ENCODE measurements at places on chromosomes 7 and 10.

- DNase-seq, result no peak
Observed at GRCh38 chr7:100119970-100120732, 717 bp downstream of the CNPY4 start.

- no peak for DNase-seq
Observed at GRCh38 chr10:100773646-100774045, 28.3 kb downstream of the PAX2 start.

- DNase-seq, result no peak
Observed at GRCh38 chr10:132404911-132405462, 8.0 kb downstream of the PWWP2B start.

- no peak for DNase-seq
Observed at GRCh38 chr7:26013551-26014083, 138.4 kb upstream of the NFE2L3 start.

GRCh38 chr10:114445332-114445731 is 41.0 kb upstream of the AFAP1L2 start:
- no peak for DNase-seq

- DNase-seq, result no peak
Observed at GRCh38 chr10:21737106-21737505, 203.1 kb downstream of the MLLT10 start.

GRCh38 chr7:34131371-34131770 is 226.0 kb downstream of the BMPER start:
- DNase-seq, result no peak

GRCh38 chr10:91520661-91521060 is 110.5 kb downstream of the HECTD2 start:
- DNase-seq, result no peak

GRCh38 chr10:52918714-52919305 is 146.2 kb upstream of the MBL2 start:
- DNase-seq, result no peak

- no peak for DNase-seq
Observed at GRCh38 chr10:43160921-43161255, 22.6 kb downstream of the CSGALNACT2 start.

DNA sequence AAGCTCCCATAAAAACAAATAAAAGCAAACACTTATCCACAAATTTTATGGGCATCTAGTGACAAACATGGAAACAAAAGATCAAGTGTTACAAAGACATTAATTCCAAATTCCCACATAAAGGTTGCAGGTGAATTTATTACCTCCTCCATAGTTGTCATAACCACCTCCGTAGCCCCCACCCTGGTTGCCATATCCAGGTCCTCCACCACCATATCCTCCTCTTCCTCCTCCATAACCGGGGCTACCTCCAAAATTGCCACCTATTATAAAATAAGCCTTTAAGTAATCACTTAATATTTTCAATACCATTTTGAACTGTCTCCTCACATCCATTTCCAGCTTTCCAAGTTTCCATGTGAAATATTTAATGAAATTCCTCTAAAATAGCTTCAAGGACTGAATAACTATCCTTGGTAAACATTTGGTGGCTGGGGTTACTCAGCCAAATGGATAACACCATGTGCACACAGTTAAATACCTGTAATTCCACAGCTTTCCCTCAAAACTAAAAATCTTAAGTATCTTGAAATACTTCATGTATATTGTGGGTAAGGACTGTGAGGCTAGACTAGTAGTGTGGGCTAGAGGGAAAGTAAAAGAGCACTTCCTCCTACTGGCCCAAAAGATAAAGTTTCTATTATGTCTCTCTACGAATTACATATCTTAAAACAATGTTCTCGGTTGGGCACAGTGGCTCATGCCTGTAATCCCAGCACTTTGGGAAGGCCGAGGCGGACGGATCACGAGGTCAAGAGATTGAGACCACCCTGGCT is 6.9 kb downstream of the HNRNPA2B1 start:
- no peak for DNase-seq

DNA sequence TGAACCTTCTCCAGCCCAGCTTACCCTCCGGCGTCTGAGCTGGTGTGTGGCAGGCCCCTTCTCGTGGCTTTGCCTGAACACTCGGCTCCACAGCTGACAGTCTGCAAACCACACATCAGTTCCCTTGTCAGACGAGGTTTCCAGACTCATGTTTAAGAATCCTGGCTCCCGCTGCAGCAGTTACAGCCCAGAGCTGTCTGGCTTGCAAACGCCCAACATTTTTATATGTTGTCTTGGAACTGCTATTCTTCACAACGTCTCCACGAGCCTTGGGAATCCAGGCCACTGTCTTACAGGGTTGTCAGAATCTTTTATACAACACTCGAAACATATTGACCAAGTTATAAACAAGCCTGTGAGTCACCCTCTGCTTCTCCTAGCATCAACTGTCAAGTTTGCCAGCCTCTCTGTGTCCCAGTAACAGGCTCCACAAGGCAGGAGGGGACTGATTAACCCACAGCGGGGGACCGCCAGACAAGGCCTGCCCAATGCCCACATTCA is 68.1 kb downstream of the TNS3 start:
- DNase-seq, result no peak

GRCh38 chr7:106895246-106895864 is 30.3 kb downstream of the PIK3CG start:
- no peak for DNase-seq

DNA sequence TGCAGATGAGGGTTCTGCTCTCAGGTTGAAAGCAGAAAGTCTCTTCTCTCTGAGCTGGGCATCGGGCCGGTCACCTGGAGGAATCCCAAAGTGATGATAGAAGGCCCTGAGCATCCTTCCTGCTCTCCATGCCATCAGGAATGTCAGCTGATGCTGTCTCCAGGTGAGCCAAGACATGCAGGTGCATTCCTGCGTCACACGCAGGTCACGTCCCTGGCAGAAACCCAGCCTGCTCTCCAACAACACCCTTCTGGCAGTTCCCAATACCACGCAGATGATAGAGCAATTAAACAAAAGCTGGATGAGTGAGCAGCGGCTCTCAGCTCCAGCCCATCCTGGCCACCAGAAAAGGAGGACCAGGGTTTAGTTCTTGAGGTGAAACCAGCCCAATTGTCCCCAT is 6.9 kb upstream of the WIPI2 start:
- no peak for DNase-seq

DNA sequence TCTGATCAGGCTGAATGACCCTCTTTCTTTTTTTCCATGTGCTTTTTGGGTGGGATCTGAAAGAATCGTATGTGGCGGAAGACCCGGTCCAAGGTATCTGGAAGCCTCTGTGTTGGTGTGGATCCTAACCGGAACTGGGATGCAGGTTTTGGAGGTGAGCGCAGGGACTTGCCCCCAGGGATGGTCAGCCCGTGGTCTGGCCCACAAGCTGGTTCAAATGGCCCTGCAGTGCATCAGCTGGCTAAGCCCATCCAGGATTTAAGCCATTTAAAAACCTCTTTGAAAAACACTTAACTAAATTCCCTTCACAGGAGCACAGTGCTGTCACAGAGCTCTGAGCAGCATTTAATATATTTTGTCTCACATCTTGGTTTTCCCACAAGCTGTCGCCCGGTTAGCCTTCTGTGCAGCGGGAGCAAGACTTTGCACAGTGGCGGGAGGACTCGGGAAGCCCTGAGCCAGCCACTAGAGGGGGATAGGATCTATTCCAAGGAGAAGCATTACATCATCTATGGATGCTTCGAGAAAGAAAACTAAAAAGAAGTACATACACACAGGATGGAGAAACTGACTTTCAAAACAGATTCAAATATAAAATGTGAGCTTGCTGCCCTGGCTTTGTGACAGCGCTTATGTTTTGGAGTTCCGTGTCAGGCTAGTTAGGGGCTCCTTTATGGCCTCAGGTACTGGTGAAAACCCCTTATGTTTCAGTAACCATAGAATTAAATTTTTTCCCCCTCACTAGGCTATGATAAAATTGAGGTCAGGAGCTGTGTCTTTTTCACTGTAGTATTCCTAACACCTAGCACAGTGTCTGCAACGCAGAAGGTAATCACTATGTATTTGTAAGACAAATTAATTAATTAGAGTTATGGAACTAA is 11.3 kb downstream of the CPA2 start:
- DNase-seq, result no peak

All from nucleus accumbens (tissue), 56 donors.